ENCODE measurements at places on chromosomes 4 and X.

DNA sequence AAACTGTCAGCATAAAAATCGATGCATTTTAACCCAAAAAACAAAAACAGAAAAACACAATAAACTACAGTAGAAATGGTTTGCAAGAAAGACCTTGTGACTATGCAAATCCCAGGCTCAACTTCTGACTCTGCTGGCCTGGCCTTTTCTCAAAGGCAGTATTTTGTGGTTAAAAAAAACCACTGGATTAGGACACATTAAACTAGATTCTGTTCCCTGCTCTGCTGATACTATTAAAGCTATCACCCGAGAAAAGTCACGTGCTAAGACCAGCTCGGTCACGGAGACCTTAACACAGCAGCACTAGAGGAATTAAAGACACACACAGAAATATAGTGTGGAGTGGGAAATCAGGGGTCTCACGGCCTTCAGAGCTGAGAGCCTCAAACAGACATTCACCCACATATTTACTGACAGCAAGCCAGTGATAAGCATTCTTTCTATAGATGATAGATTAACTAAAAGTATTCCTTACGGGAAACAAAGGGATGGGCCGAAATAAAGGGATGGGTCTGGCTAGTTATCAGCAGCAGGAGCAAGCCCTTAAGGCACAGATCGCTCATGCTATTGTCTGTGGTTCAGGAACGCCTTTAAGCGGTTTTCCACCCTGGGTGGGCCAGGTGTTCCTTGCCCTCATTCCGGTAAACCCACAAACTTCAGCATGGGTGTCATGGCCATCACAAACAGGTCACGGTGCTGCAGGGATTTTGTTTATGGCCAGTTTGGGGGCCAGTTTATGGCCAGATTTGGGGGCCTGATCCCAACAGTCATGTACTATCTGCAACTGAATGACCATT is 16.1 kb downstream of the CBR4 start:
- DNase-seq: no peak

DNA sequence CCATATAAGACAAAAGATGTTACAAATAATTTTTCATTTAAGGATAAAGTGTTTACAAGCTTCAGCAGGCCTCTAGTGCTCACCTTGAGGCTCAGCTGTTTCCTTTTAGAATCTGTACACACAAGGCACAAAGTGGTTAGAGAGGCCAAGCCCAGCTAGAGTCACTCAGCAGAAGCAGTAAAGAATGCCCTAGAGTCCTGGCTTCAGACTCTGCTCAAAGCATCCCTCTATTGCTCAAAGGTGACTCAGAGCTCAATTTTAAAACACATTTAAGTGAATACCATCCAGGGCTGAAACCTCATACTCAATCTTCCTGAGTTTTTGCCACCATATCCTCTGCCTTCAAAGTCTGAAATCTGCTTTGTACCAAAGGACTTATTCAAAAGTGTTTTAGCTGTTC is 22.6 kb upstream of the PHF8 start:
- DNase-seq: no peak

GRCh38 chr4:42643685-42644084 is 13.2 kb downstream of the ATP8A1 start:
- no peak for DNase-seq

DNA sequence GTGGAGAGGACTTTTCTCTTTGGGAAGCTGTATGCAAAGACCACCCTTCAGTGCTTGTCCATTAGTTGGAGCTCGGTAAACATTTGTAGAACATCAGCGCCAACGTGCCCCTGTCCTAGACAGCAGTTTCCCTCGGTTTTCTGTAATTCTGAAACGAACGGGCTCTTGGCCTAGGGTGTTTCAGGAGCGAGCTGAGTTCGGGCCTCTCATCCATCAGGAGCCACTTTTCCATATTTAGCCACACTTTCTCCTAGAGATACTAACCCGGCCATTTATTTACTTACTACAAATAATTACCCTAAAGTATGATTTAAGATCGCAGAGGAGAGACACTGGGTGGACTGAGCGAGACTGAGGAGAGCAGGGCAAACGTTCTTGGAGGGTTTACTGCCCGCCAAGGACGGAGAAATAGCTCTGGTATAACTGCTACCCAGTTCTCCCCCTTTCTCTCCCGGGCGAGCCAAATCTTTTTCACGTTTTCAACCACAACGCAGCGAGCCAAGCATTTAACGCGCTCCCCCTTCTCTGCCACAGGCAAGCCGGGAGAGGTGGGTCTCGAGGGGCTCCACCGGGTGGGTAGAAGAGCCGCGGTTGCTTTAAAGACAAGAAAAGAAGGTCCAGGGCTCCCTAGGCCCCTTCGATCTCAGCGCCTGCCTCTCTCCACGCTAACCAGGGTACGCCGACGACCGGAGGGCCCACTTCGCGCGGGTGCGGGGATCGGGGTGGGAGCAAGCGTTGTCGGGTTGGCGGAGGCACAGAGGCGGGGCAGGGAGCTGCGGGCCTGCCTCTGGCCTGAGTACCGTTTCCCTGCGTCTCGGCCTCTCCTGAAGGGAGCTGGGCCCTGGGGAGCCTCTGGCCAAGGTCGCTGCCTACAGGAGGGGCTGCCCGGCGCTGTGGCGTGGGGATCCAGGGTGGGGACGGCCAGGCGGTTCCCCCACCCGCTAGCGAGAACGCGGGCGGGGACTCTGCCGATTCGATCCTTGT is 10.8 kb upstream of the PITX2 start:
- DNase-seq: no peak

DNA sequence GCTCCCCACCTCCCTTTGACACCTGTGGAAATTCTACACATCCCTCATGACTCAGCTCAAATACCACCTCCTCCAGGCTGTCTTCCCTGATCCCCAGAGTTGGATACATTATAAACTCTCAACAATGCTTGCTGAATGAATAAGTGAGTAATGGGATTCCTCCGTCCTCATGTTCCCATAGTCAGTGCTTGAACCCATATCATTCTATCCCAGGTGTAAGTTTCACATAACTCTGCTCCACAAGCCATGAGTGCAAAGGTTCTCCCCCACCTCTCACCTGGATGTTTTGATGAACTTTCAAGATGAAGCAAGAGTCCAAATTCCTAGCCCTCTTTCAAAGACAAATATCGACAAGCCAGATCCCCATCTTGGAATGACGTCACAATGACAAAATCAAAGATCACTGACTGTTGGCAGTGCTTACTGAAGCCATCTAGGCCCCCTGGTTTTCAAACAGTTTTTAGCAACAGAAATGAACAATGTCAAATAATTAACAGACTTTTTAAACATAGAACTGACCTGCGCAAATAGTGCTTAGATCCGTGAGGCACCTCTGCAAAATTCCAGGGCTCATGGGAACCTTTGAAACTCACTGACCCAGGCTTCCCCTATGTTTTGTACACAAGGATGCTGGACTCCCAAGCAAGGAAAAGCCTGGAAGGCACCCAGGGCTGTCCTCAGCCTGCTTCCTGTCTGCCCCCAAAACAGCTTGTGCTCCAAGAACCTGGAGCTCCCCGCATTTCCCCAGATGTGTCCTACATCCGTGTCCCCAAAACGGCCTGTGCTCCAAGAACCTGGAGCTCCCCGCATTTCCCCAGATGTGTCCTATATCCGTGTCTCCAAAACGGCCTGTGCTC is 4.0 kb downstream of the SLC2A9 start:
- no peak for DNase-seq

DNA sequence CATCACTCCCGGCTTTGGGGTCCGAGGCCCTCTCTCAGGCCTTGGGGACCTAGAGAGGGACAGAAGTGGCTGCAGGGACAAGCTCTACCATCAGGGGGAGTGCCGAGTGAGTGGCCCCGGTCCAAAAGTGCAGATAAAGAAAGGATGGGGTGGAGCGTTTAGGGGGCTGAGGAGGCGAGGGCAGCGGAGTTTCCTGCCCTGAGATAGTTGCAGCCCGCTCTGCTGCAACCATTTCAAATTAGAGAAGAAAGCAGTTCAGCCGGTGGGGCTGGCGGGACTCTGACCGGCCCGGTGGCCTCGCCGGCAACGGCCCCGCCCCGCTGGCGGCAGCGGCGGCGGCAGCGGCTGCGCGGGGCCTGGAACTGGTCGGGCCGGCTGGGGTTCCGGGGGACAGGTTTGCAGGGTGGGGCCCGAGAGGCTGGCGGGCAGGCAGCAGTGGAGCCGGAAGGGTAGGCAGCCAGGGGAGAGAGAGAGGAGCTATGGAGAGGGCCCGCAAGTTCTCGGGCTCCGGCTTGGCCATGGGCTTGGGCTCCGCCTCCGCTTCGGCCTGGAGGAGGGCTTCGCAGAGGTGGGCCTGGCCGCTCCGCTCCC is 7.6 kb downstream of the DLG3 start:
- DNase-seq: no peak

All from caudate nucleus (tissue), 63 donors.